ENCODE measurements at places on chromosomes 4 and X.

DNA sequence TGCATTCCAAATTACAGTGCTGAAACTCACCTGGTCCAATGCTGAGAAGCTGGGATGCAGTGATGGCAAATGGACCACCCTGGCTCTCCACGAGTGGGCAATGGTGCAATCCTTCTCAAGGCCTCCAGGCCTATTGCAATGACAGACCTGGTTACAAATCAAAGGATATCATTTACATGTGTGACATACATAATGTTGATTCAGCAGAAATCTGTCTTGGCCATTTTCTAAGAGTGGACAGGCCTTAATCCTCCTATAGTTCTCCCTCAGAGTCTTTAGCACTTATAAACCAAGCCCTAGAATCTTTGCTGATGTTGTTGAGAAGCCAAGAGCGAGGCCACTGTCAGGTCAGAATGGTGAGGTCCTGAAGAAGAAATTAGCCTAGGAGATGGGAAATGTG, 17.1 kb downstream of the LRAT start:
- no peak for DNase-seq

GRCh38 chr4:2583517-2583916, 47.1 kb downstream of the FAM193A start:
- no peak for DNase-seq

GRCh38 chrX:119687661-119688413, 5.1 kb downstream of the SEPTIN6 start:
- DNase-seq, result no peak

- no peak for DNase-seq
Observed at GRCh38 chr4:98394134-98394533, 132.9 kb downstream of the RAP1GDS1 start.

DNA sequence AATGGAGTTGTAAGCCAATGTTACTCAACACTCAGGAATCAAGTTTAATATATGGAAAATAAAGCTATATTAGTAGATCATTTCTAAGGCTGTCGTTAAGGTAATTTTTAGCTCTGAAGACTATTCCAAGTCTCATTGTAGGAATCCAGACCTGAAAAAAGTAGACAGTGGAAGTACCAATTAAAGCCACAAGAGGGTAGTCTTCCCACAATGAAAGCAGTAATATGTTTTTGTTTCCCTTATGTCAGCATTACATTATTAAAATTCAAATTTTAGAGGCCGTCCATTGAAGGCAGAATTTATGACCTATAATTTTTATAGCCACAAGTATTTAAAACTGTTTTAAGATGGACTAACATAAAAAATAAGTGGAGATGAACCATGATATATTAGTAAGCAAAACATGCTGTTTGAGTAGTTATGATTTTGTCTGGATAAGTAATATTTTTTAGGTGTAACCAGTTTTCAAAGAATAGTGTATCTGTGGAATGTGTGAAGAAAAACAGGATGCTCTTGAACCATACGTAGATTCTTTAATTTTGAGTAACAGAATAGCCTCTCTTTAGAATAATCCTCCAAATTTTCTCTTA, 372.6 kb upstream of the TECRL start:
- no peak for DNase-seq

- no peak for DNase-seq
Observed at GRCh38 chrX:8672176-8672575, 59.8 kb downstream of the ANOS1 start.

GRCh38 chrX:46311581-46312120, 233.6 kb downstream of the ZNF674 start:
- DNase-seq, result no peak

DNA sequence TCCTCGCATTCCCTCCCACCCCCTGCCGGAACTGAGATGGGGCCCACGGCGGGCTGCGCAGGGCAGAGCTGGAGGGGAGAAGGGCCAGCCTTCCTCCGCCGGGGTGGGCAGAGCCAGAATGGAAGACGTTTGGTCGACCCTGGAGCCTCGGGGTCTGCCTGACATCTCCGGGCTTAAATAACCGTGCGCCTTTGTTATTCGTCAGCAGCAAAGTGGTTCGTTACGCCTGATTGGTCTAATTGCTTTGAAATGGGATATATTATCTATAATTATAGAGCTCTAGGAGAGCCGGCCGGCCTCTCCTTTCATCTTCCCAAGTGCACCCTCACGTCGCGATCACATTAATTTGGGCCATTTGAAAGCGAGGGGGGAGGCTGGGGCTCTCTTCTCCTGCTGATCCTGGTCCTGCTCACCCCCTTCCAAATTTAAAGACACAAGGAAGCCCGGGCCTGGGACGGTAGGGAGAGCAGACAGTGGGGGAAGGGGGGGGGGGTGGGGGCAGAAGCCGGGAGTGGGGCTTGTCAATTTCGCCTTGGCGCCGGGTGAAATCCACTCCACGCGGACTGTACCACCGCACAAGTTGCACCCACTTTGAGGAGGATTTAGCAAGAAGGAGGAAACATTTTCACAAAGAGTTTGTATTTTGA, 4.7 kb upstream of the MSX1 start:
- DNase-seq, result no peak

DNA sequence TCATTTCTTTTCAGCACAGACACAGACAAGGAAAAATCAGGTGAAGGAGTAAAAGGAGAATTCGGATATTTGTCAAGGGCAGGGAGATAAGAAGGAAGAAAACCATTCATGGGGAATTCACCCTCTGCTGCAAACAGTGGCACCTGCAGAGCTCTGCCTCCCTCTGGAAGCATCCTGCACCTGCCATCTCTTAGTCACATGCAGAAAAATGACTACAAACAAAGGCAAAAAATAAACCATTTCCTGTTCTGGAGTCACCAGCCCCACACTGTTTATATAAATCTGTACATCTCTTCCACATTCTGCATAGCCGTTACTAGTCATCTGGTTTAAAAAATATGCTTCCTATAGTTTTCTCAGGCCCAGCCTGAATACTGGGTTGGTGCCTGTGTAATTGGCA, 205.3 kb downstream of the ARAP2 start:
- no peak for DNase-seq

DNA sequence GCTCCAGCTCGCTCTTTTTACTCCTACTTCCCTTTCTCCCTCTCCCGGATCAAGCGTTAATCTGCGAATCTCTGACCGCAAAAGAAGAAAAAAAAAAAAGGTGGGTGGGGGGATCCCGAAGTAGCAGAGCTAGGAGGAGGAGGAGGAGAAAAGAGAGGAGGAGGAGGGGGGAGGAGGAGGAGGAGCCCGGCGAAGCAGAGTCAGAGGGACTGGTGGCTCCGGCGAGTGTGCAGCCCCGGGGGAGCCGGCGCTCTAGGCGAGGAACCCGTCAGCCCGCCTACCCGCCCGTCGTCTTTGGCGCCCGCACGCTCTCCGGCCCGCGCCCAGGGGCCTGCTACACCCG, at the start of gene NHSL2:
Gene NHSL2 (plus strand): TSS at position 203 of the 343 bp plus-strand sequence.
- DNase-seq, result no peak

DNA sequence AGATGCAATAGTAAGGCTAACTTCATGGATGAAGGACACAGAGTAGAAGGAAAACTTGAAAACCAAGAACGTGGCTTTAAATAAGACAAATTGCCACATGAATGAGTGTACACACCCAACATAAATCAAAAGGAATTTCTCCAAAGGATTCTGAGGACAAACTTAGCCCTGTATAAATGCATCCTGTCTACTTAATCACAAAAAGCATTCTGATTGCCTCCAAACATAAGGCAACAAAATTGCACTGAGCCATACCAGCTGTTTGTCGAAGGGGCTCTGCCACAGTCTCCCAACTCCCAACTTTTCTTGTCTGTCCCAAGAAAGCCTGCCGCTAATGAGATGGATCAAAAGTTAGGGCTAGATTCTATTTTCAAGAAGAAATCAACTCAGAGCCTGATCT, 194.3 kb downstream of the SOWAHB start:
- no peak for DNase-seq

- no peak for DNase-seq
Observed at GRCh38 chr4:145320294-145320693, 139.9 kb upstream of the OTUD4 start.

DNA sequence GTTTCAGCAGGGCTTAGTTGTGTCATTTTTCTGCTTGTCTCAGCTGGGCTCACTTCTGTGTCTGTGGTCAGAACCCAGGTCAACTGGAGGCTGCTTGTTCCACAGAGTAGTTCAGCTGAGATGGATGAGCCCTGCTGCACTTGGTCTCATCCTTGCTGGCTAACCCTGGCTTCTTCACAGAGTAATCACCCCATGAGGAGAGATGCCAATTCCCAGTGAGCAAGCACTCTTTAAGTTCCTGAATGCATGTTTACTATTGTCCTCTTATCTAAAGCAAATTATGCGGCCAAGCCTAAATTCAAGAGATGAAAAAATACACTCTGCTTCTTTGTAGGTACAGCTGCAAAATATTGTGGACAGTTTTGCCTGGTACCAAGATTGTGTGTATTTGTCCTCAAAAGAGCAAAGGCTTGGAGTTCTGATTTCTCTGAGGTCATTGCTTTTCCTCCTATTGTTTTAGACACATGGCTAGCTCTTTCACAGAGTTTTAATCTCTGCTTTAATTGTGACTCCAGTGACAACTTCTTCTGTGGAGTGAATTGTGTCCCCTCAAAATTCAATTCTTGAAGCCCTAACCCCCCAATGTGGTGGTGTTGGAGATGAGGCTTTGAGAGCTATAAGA, 236.6 kb upstream of the ANKRD50 start:
- no peak for DNase-seq

DNA sequence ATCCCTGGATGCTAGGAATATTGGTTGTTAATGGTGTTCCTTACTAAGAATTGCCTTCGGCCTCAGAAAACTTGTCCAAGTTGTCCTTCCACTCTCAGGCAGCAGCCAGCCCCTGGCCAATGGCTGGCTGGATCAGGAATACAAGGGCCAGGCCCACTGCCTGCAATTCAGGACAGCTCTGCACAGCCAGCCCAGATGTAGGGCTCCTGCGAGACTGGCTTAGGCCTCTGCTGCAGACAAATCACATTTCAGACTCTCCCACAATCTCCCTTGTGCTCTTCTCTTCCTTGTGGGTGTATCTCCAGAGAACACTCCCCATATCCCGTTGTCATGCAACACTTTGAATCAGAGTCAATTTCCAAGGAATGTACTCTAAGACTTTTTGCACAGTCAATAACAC, 747.6 kb upstream of the FTHL17 start:
- DNase-seq, result no peak

GRCh38 chr4:110474481-110474880, 1.5 kb upstream of the ENPEP start:
- no peak for DNase-seq

DNA sequence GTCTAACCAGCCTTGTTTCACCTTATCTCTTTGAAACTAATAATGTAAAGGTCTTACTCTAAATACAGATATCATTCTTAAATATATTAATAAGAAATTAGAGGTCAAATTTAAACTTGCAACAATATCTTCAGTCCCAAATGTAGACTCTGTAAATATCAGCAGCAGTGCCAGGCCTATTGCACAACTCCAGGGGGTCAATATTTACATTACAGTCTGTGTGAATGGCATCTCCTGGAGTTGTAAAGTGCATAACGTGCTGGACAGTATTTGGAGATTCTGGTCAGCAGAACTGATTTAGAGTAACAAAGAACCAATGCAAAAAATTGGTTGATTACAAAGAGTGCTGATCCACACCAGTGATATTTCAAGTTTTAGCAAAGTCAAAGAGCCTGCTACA, 1225.9 kb downstream of the PCDH19 start:
- no peak for DNase-seq

GRCh38 chr4:1855333-1856070, 454 bp downstream of the LETM1 start:
- DNase-seq, result no peak

DNA sequence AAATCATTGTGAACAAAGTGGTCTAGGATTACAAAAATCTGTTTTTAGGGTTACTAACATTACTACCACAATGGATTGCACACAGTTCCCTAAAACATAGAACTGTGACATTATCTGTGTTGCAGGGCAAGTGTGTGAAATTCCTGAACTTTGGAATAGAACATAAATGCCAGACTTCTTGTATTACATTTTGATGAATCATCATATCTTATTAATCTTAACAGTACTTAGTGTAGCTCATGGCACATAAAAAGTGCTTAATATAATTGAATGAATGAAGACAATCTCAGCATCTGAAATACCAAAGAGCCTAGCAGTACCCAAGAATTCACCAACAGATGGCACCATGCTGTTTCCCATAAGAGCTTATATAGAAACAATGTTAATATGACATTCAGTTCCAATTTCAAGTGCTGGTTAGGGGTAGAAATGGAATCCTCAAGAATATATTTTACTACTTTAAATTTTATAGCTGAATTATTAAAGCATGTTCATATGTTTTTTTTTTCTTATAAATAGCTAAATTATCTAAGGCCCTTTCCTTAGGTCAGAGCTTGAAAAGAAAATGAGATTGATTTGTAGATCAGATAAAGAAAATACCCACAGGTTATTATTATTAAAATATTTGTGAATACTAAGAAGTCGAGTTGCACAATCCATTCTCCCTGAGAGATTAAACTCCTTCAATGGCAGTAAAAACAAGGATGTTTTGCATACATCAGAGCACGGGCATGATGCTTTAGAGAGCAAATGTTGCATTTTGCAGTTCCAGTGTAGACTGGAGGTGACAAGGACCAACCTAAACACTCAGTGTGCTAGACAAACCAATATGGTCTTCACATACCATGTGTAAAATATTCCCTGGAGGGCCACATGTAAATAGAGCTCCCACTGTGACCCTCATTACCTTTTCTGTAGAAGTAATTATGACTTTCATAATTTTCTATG, 25.7 kb upstream of the SHISA3 start:
- DNase-seq, result no peak

DNA sequence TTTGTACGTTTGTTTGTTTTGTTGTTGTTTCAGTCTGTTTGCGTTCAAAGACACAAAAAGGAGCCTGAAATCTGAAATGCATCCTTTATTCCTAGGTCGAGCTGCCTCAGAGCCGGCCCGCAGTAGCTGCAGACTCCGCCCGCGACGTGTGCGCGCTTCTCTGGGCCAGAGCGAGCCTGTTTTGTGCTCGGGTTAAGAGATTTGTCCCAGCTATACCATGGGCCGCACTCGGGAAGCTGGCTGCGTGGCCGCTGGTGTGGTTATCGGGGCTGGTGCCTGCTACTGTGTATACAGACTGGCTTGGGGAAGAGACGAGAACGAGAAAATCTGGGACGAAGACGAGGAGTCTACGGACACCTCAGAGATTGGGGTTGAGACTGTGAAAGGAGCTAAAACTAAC, 2.4 kb downstream of the ARMCX1 start:
- DNase-seq, result no peak

All from CD4-positive, alpha-beta T cell (primary cell).